ENCODE measurements at places on chromosomes 12 and 14.

DNA sequence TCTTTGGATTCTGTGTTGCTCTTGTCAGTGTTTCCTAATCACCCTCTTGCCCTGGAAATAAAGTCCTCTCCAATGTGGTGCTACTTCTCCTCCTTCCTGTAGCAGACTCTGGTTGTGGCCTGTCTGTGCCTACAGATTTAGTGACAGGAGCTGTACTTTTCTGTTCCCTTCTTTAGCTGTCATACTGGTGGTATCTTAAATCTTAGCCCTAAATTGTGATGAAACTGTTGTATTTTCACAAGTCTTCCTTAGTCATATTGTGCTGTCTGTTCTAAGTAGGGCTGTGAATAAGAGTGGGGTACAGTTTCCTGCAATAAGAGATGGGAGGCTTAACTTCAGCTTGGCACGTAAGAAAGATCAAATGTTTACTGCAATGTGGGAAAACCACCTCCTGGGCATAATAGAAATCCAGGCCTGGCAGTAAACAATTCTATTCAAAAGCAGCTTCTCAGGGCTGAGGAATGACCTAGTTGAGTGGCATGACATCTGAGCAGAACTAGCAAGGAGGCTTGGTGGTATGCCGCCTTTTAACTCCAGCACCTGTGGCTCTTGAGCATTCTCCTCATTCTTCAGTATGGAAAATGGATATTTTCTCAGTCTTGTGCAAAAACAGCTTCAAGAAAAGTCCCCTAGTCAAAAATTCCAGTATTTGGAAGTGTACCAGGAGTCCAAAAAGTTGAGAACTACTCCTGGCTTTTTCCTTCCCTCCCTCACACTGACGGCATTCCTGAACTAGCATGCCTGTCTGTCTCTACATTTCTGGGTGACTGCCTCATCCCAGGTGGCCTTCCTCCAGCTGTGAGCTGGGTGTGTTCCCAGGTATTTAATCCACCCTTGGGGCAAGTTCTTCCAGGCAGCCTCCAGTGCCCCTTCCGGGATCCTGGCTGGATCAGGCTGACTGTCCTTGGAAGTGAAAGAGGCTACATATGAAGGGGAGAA, 19.5 kb downstream of the ANO6 start:
- peak; percentile 16 for DNase-seq

DNA sequence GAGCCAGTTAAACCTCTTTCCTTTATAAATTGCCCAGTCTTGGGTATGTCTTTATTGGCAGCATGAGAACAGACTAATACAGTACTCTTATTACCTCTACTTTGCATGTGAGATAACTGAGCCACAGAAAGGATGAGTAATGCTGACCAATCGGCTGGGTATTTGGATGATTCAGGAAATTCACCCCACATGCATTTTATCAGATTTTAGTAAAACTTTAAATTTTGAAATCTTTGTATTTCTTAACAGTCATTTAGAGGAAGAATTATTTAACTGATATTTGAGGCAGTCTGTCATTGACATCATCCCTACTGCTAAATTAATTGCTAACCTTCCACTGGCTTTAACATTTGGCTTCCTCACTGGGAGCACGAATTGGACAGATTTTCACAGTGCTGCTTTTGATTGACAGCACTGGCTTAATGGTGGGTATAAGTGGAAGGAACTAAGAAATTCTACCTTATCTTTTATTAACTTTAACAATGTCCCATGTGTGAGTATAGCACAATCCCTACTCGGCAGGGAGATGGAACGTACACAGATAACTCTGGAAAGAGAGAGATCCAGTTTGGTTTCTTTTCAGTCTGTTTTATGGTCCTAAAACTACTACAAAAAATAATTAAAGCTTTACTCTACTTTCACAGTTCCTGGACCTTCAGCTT, 261.0 kb downstream of the DACT1 start:
- DNase-seq = no peak

DNA sequence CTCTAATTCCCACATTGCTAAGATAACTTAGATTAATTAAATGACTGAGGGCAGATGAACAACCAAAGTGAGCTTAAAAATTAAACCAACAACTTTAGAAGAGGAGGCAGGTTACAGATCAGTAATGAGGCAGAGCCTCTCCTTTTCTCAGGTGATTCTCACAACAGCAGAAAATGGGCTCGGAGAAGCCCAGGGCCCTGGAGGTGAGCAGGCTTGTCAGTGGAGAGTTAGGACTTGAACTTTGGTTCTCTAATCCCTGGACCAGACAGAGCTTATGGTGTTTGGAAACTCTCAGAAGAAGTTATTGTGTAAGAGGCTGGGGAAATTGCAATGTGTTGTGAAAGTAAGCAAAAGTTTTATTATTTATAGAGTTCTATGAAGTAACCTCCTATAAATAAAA, 2.8 kb downstream of the TRHDE start:
- DNase-seq = peak; percentile 6

DNA sequence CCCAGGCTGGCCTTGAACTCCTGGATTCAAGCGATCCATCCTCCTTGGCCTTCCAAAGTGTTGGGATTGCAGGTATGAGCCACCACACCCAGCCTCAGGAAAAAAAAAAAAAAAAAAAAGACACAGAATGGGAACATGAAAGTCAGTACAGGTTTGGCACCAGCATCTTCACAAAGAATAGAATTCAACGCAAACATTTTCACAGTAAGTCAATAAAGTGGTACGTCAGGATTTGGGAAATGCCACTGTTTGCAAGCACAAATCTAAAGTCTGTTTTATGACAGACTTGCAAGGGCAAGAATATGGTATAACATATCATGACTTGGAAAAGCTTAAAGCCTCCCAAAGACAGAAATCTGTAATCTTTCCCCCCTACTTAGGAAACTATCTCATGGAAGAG, 34.9 kb upstream of the WDR89 start:
- no peak for DNase-seq

GRCh38 chr12:71223139-71223538, 65.3 kb upstream of the TSPAN8 start:
- no peak for DNase-seq

GRCh38 chr12:68403296-68403695, 71.1 kb upstream of the MDM1 start:
- no peak for DNase-seq

- no peak for DNase-seq
These were observed 10.7 kb downstream of the CIPC start for GRCh38 chr14:77108753-77109152.
